AG08395 (cell line): ENCODE measurements at places on chromosomes 7 and 10.

DNA sequence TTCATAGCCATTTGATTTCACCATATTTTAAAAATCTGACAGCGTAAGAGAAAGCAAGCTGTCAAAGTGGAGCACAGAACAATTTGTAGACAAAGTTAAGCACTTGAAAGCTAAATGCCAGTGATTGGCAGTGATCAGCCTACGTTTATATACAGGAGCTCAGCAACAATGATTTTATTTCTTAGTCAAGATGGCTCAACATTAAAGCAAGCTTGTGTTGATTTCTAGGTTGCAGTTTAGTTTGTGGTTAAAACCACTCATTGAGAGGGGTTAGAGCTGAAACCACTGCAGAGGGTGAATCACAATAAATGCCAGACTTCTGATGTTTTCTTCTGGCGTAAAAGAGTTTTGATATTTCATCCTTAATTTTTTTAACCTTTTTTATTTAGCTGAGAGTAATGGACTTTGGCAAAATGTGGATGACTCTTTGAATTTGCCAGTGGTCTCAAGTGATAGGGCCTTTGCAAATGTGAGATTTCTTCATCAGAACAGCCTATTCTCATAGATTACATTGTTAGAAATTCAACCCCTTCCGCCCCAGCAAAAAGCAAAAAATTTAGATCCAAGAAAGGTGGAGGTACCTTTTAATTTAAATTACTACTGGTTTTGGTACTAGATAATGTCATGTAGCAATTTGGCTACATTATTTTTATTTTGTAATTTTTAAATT is 73.8 kb downstream of the SHOC2 start:
- DNase-seq, result peak; percentile 83

DNA sequence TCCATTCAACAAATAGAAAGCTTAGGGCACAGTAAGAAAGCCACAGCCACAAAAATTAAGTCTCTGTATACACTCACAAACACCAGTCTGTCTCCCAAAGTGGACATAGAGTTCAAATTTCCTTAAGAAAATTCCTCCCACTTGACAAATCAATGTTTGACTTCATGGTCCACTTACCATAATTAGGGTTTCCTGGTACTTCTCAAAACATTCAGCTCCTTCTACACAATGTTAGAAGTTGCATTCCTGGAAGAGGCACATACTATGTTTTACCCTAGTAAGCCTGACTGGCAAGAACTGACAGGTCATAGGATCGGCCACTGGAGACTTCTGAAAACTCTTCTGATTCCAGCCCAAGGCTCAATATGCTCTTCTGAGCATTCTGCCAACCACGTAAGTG is 70.5 kb downstream of the CPXM2 start:
- no peak for DNase-seq

DNA sequence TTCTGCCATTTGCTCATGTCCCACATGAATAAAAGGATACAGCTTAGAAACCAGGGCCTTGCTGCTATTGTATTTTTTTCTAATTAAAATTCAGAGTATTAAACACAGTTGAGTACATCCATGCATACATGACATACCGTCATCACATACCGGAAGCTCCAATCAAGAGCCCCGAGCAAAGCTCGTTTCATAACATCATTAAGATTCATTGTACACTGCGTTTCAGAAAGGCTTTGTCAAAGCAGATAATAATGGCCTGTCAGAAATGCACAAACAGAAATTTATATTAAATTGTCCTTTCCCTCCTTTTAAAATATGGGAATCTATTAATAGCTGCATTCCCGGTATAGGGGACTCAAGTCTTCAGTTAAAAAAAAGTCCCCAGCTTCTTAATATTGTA is 103.4 kb downstream of the PRTFDC1 start:
- no peak for DNase-seq

DNA sequence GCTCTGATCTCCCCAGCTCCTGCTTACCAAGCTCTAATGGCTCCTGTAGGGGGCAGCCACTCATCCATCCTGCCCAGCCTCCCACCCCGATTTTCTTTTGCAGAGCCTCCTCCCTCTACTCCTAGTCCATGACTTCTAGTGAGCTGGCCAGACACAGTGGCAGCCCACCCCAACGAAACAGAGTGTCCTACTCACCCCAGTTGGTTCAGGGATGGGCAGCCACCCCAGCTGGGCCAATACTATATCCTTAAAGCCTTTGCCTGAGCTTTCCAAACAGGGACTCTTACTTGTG is 77.1 kb downstream of the GRID1 start:
- no peak for DNase-seq

DNA sequence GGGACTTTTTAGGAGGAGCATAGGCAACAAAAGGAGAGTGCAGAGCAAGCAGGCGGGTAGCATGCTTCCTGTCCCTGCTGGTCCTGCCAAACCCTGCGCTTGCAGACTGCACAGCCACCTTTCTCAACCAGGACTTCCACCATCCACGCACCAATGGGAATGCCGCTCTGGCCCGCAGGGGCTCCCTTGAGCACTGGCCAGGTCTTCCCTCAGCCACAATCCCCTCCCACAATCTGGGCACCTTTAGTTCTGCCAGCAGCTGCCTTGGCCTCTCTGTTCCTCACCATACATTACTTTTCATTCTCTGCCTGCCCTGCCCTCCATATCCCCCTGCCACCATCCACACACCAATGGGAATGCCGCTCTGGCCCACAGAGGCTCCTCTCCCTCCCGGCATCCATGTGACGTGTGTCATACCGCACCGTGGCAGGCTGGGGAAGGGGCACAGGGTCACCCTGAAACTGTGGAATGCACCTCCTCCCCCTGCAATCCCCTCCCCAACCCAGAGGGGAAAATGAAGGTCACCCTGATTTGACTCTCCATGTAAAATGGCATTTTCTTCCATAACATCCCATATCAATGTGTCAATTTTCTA is 97.3 kb upstream of the MACROH2A2 start:
- no peak for DNase-seq

DNA sequence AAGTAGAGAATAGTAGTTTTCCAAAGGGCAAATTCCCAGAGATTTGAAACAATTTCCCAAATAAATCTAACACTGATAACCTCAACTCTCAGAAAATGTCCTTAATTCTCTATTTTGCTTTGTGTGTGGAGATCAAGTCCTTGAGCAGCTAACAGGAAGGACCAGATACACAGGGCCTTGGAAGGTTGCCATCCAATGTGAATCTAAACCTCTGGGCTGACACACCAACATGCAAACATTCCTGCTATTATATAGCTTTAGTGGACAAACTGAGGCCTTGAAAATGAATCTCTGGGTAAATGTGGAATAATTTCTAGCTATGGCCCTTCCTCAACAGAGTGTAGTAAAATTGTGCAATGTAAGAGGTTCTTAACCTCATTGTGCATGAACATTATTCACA is 44.1 kb upstream of the PARD3 start:
- DNase-seq, result no peak

- DNase-seq, result peak; percentile 62
Observed at GRCh38 chr7:127876393-127876792, 154.8 kb downstream of the LRRC4 start.

DNA sequence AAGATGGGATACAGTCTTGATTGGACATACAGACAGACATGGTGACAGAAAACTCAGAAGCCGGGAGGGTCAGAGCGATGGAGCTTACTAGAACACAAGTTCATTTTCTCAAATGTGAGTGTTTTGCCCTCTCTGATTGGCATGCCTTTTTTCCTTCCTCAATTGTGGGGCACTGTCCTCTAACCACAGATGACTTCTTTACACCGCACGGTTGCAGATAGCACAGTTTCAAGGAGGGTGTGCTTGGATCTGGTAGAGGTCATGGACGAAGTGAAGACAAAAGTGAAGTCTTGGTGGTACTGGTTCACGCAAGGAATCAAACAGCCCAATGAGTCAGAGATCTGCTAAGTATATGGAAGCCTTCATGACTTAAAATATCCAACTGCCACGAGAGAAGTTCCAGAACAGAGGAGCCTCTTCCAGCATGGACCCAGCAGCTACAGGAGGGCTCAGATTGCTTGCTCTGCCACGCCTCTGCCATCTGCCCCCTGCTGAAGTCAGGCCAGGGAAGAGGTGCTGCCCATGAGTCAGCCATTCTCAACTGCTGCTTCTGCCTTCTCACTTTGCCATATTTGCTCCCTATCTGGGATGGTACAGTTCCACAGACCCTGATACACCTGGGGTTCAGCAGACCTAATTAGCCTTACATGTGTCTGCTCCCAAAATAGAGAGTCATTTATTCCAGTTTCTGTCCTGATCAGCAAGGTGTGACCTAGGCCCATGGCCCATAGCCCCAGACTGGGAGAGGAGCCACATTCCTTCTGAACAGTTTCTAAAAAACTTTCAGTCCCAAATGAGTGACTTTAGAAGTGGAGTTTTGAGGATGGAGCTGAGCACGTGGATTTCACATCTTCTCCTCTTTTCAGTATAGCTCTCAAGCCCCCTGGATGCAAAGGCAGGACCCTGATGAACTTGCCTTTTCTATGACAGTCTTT is 413.8 kb downstream of the KCNMA1 start:
- DNase-seq, result no peak

DNA sequence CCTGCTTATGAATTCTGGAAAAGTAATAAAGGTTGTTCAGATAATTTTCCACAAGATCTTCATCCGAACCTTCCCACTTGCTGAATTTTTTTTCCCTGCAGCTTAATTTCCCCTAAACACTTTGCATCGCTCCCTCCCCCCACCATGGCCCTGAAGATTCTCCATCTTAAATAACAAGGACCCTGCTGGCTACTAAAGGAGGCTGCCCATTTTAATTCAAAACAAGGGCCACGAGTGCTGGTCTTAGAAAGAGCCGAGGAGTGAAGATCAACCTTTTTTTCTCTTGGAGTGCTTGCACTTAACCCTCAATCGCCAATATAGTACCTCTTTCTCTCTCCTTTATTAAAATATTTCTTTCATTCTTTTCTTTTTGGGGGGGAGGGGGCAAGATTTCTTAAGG is 9.2 kb upstream of the SP8 start:
- DNase-seq, result no peak

GRCh38 chr10:33804584-33804983 is 470.1 kb upstream of the NRP1 start:
- no peak for DNase-seq

DNA sequence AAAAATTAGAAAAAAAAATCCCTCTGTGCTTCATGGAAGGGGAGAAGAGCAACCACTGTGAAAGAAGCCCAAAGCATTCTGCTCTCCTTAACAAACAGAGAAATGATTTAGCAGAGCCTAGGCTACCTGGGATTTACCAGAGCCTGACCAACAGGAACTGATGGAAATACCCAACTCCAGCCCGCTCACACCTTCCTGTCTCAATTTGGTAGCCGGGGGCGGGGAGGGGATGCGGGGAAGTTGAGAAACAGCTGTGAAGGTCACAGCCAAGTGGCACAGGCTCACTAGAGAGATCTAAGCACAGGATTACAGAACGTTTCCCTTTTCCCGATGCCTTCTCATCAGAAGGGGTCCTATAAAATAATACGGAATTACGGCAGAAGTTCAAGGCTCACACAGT is 17.6 kb downstream of the RSU1 start:
- no peak for DNase-seq

DNA sequence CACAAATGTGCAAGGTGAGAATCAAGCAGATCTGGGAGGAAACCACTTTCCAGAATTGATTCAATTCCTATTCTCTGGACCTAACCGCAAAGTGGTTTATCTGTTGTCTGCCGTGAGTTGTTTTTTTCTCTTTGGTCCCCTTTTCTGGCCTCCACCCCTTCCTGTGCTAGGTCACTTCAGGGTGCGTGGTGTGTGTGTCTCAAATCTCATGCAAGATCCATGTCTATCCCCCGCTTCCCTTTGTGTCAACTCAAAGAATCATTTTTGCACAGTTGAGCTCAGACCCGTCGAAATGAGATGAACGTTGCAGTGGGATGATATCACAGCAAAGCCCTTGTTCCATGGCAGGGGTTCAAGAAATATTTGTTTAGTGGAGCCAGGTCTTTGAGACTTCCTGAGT is 184.5 kb downstream of the GATA3 start:
- no peak for DNase-seq

- DNase-seq, result no peak
Observed at GRCh38 chr10:63110940-63111339, 22.2 kb upstream of the NRBF2 start.

GRCh38 chr10:2137549-2138174 is 400.3 kb upstream of the ADARB2 start:
- no peak for DNase-seq

GRCh38 chr7:107579554-107579884 is 527 bp upstream of the BCAP29 start:
- DNase-seq, result peak; percentile 23

DNA sequence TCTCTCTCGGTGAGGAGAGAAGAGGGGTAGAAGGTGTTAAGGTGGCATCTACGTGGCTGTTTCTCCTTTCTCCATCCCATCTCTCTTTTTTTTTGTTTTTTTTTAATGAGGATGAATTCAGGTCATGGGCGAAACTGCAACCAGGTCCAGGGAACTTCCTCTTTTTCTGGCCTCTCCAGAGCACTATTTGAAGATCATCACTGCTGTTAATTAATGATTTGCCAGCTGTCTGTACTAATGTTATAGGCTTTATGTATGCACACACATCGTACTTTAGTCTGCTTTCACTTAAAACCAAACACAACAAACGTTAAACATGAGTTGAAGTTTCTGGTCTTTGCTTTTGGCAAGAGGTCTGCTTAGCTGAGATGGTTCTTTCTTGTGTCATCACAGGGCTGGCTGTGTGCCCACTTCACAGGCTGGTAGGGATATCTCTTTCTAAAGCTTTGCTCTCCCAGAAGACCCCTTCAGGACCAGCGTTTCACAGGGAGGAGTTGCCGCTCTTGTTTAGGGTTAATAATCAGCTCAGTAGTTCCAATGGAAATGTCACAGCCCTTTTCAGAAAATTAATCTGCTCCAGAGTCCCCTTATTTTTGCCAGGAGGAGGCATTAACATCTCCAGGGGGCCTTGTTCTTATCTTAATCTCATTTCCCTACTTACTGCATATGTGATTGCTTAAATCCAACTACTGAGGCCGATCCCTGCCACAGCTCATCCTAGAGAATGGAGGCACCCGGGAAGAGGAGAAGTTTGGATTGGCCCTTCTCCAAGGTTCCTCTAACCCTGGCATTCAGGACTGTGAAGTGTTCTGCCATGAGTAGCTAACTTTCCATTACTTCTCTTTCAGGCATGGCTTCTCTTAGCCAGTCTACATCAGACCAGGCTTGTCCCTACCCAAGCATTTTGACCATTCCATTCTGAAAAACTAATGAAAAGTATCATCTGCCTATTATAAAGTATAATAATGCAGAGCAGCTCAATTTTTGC is 273.9 kb upstream of the NFE2L3 start:
- no peak for DNase-seq
